Frontal cortex (tissue), 4 donors: ENCODE measurements at places on chromosomes 4 and X.

GRCh38 chrX:26580021-26580420 is 364.1 kb downstream of the MAGEB5 start:
- no peak for DNase-seq

DNA sequence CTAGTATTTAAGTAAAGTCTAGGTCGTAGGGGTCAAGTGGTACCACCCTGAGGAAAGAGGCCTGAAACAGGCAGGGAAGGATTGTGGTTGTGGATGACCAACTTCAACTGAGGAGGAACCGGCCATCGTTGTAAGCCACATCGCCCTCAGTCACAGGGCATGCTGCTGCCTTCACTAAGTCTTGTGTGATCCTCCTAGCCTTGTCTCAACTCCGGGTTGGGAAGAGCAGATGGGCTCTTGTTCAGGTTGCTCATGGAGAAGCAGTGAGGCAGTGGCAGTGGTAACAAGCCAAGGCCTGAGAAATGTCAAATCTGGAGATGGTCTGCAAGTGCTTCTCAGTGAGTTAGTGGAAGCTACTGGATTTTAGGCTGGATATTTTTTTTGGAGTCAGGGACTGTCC is 22.8 kb upstream of the NKX3-2 start:
- no peak for DNase-seq

- DNase-seq, result no peak
Observed at GRCh38 chrX:33160273-33160672, 51.1 kb downstream of the DMD start.

DNA sequence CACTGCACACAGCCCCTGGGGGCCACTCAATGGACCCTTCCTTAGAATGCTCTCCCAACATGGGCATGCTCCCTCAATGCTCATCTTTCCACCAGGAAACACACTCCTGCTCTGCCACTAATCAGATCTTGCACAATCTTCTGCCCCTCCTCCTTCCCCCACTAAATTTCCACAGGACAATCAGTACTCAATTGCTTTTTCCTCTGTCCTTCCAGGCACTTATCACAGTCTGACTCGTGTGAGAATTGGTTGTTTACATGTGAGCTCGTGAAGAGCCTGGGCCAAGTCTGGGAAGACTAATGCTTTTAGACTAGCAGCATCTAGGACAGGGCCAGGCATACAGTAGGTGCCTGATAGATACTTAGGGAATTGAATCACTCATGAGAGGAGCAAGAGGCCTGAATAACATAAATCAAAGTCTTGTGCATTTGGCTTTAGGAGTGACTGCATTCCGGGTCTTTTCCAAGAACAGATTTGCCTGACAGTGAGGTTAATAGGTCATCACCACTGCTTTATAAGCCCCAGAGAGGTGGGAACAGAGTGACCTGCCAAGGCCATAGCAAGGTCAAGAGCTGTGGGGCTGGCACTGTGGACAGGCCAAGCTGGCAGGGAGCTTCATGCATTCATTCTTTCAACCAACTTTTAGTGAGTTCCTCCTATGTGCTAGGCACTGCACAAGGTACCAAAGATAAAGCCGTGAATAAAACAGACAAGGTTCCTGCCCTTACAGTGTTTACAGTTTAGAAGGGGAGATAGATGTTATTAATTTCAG is 55.0 kb downstream of the PRPS1 start:
- no peak for DNase-seq

GRCh38 chr4:54278216-54278615 is 49.1 kb downstream of the PDGFRA start:
- no peak for DNase-seq

DNA sequence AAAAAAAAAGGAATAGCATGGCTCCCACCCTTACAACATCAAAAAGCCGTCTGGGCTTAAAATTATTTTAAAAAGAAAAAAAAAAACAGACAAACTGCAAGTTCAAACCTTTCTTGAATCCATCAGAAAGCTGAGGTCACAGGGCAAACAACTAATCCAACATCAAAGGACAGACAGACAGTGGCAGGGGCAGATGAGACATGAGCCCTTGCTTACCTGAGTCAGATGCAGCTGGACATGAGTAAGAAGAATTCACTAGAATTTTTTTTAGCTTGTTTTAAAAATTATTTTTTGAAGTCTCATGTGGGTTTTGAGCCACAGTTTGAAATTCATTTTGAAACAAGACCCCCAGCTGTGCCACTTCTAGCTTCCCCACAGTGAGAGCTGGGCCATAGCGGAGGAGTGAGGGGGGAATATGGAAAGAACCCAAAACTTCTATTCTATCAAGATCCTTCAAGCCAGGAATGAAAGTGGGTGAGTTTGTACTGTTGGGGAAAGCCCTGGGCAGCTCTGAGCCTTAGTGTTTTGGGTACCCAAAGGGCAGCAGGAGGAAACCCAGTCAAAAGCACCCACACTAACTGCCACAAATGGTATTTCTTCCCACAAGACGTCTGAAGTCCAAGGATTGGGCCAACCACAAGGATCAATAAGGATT is 111.4 kb downstream of the ATXN3L start:
- DNase-seq, result no peak

DNA sequence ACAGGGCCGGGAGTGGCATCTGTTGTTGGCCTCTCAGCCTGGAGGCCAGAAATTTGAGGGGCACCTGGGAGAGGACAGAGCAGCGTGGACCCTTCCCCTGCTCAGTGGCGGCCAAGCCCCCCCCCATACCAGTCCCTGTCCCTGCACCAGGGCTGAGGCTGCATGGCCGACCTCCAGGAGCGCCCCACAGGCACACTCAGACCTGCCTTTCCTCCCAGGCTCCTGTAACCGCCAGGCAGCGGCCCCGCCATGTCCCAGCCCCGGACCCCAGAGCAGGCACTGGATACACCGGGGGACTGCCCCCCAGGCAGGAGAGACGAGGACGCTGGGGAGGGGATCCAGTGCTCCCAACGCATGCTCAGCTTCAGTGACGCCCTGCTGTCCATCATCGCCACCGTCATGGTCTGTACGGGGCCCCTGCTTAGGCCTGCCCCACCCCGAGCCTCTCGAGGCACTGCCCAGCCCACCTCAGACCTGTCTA is 15.3 kb downstream of the TMEM175 start:
- no peak for DNase-seq

DNA sequence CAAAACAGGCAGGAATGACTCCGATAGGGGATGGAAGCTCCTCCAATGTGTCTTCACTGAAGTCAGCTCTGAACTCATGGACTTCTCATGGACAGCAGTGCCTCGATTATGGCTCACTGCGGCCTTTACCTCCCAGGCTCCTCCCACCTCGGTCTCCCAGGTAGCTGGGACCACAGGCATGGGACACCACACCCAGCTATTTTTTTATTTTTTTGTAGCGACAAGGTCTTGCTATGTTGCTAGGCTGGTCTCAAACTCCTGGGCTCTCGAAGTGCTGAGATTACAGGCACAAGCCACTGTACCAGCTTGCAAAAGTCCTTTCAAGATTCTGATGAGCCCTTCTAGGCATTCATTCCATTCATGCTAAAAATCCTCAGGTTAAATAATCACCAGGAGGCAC is 181.5 kb downstream of the NSUN7 start:
- DNase-seq, result no peak

DNA sequence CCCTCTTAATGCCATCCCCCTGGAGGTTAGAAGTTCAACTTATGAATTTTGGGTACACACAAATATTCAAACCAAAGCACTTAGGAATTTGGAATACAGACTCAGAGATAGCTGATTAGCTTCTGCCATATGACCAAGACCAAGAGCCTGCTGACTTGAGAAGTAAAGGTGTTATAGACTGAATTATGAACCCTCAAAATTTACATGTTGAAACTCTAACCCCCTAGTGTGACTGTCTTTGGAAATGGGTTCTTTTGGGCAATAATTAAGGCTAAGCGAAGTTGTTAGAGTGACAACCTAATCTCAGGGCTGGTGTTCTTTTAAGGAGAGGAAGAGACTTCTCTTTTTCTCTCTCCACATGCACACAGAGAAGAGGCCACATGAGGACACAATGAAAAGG is 151.2 kb downstream of the COX18 start:
- DNase-seq, result no peak

- DNase-seq, result no peak
Observed at GRCh38 chr4:132396636-132397035, 752.5 kb upstream of the PCDH10 start.

- no peak for DNase-seq
Observed at GRCh38 chrX:124475358-124475757, 129.0 kb downstream of the SH2D1A start.

GRCh38 chr4:149719806-149720205 is 95.8 kb downstream of the IQCM start:
- no peak for DNase-seq

DNA sequence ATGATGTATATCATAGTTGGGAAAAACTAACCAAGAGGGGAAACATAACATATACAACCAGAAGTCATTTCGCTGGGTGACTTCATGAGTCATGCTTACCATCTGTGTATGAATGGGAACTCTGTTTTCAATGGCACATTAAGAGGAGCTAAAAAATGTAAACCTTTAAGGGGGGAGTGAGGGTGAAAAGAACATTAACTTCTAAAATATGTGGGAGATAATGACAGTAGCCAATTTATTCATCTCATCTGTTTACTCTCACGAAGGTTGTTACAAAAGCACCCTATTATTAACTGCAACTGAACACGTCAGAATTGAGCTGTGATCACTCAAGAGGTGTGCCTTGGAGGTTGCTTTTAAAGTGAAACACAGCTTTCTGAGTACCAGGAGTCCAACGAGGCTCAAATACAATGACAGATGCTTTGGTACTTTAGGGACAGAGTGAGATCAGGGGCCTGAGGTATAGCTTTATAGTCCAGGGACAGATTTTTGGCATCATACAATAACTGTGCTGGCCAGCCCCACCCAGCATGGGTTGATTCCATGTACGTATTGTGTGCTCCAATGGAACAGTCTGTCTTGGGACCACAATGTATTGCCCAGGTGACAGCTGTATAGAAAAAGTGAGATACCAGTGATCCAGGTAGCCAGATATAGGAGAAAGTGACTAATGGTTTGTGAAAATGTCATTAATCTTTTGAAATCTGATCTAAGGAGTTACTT is 107.3 kb downstream of the AMMECR1 start:
- DNase-seq, result no peak
